ENCODE measurements at places on chromosomes 6 and 20.

DNA sequence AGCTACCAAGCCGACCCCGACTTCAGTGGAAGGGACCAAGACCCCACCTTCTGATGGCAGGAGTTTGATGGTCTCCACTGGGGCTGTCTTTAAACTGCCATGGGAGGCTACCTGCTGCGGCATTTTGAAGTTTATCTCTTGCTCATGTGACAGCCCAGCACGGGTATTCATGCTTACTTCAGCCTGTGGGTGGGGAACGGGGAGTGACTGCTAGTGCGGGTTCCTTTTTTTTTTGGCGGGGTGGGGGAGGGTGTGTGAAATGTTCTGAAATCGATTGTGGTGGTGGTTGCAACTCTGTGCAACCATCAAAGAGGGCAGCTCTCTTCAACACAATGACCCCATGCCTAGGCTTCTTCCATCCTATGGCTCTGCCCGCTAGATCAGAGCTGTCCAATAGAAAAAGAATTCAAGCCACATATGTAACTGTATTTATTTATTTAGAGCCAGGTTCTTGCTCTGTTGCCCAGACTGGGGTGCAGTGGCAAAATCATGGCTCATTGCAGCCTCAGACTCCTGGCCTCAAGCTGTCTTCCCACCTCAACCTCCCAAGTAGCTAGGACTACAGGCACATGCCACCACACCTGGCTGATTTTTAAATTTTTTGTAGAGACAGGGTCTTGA lies 53.7 kb downstream of the PPP1R16B start:
- DNase-seq, result peak; percentile 53

DNA sequence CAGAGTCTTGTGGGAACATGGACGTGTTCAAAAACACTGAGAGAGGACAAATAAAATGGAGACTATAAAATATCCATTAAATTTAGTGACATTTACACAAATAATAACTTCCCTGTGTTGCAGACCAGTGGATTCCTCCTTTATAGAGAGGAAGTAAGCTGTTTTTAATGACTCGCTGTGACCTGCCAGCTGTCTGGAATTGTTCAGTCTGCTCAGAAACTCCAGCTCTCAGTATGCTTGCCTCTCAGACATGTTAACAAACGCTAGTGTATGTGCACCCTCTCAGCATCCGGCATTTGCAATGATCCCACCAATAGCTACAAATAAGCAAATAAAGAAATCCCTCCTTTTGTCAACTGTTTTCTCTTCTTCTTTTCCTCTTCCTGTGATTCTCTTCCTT lies 158.0 kb upstream of the TCF21 start:
- no peak for DNase-seq

- no peak for DNase-seq
Observed at GRCh38 chr6:139581485-139581865, 207.0 kb upstream of the CITED2 start.

DNA sequence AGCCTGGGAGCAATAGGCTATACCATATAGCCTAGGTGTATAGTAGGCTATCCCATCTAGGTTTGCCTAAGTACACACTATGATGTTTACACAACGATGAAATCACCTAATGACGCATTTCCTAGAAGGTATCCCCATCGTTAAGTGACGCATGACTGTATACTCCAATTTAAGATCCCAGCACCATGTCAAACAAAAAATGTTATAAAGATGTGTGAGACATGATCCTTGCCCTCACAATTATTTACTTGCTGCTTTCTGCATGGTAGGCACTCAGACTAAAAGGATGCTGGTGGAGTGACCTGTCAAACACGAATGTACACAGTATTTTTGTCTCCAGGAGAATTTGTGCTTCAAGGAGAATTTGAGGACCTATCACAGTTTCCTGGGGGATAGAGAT lies 32.3 kb downstream of the SNAP25 start:
- DNase-seq, result no peak

DNA sequence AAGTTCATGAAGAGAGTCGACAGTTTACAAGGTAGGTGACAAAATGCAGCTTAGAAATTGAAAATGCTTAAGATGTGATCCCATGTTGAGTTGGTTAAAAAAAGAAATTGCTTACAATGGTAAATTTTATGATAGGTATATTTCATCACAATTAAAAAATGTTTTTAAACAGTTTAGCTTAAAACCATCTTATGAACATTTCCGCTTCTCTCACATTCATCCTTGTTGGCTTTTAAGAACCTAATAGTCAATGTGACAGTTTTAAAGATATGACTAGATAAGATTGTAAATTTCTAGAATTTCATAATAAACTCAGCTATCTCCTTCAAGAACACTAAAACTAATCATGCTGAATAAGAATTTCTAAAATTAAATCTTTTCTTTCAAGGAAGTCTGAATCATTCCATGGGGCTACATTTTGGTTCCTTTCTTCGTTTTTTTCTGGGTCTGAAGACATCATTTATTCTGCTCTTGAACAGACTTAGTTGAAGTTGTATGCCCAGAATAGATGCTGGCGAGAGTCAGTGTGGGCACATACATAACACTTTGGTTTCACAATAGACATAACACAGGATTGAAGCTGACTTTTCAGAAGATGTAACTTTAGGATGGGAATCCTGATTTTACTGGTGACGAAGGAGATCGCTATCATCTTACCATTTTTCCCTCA lies 35.9 kb upstream of the LTV1 start:
- no peak for DNase-seq

DNA sequence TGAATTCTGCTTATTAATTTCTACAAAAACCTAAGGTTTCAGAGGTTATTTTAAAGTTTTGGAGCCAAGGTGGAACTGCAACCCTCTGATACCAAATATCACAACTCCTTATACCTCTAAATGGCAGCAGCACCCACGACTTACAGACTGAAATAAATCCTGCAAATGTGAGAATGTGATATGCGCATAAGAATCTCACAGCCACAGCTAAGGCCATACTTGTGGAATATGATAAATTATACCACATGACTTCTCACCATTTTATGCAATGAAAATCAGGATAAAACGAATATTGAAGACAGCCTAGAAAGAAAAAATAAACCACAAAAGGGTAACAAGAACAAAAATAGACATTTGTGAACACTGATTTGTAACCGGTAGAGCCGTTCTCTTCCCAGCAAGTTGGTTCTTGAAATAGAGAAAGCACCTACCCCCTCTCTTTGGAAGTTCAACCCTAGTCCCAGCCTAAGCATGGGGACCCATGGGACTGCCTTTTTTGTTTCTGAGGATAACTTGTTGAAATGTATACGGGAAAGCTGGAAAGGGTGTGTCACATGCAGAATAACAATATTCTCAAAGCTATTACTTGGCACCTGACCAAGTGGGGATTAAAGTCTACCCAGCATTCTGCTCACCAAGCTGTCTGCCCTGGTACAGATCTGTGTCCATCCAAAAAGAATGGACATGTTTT lies 47.1 kb upstream of the MCM9 start:
- DNase-seq, result no peak

- DNase-seq, result no peak
Observed at GRCh38 chr20:59640267-59640666, 35.9 kb downstream of the PHACTR3 start.

DNA sequence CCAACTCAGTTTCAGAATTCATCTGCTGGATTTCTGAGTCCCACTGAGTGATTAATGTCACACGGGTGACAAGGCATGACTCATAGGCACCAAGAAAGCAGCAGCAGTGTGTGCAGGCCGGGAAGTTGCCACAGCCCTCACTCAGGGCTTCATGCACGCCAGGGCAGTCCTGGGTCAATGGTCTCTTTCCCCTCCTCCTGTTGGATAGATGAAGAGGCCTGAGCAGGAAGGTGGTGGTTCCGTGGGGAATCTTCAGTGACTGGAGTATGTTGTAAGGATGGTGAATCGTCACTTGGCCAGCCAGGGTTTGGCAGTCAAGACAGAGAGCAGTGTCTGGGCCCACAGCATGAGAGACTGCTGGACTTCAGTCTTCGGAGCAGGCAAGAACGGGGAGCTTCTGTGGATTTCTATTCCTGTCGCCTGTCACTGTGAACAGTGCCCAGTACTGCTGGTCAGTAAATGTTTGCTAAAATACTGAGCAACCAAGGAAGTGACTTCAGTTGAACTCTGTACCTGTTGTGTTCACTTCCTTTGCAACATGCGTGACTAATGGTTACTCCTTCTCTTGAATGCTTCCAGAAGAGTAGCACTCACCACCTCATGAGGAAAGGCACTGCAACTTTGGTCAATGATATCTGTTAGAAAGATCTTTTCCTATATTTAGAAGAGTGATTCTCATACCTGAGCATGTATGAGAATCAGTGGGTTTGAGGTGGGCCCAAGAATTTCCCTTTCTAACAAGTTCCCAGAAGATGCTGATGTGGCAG lies 62.0 kb upstream of the CD93 start:
- DNase-seq, result no peak

DNA sequence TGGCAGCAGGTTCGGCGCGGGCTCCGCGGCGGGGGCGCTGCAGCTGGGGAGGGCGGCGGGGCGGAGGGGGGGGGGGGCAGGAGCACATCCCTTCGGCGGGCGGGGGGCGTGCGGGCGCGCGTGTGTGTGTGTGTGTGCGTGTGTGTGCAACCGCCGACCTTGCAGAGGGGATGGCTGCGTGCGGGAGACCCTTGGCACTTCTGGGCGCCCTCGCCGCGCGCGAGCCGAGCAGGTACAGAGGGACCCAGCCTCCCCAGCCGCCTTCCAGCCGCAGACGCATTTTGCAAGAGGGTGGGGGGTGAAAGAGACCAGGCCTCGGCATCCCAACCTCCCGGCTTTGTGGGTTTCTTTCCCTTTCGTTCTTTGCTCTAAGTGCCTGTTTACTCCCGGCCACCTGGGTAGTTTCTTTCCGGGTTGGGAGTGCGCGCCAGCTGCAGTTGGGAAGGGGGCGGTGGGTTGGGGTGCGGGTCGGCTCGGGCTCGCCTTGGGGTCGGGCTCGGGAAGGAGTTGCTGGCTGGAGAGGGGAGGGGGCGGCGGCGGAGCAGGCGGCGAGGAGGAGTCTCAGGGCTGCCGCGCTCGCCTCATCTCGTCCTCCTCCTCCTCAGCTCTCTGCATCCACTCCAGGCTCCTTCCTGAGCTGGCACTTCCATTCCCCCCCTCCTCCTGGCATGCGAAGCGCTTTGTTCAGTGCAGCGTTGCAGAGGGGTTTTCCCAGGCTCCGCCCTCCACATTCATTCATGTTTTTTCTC lies 620 bp downstream of the HIVEP1 start:
- DNase-seq, result peak; percentile 83

- peak; percentile 67 for DNase-seq
Observed at GRCh38 chr20:46562373-46563169, 12.1 kb upstream of the OCSTAMP start.

GRCh38 chr20:3557237-3557785 lies 86.5 kb downstream of the ATRN start:
- no peak for DNase-seq

DNA sequence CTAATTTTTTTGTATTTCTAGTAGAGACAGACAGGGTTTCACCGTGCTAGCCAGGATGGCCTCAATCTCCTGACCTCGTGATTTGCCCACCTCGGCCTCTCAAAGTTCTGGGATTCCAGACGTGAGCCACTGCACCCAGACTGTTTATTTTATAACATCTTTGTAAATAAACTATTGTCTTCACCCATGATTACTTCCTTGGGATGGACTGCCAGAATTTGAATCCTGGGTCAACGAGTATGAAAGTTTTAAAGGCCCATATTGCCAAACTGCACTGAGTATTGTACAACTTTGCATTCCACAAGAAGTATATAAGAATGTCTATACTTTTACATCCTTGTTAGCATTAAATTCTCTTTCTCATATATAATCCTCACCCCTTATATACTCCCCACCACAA lies 38.6 kb downstream of the ZHX3 start:
- no peak for DNase-seq

- no peak for DNase-seq
Observed at GRCh38 chr6:41687501-41688175, 47.8 kb downstream of the TFEB start.

GRCh38 chr6:31588871-31589650 lies 3.0 kb downstream of the LST1 start:
- no peak for DNase-seq

- no peak for DNase-seq
Observed at GRCh38 chr20:53019464-53019863, 47.3 kb downstream of the TSHZ2 start.

DNA sequence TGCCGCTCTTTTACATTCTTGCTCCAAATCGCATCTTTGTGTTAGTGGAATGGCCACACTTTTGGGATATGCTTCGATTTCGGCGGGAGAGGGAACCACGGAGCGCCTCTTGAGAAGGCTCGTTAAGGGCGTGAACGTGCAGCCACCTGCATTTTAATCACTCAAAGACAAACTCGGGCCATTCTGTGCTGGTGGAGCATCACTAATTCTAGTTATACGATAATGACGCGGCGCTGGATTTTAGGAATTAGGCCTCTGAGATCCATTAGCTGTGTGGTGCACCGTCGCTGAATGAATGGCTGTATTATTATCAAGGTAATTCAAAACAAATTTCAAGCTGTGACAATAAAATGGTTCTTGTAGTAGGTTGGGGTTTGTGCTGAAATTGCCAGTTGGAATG lies 305.6 kb downstream of the CDH4 start:
- DNase-seq, result no peak

GRCh38 chr6:135306740-135307420 lies 125.8 kb downstream of the MYB start:
- no peak for DNase-seq

DNA sequence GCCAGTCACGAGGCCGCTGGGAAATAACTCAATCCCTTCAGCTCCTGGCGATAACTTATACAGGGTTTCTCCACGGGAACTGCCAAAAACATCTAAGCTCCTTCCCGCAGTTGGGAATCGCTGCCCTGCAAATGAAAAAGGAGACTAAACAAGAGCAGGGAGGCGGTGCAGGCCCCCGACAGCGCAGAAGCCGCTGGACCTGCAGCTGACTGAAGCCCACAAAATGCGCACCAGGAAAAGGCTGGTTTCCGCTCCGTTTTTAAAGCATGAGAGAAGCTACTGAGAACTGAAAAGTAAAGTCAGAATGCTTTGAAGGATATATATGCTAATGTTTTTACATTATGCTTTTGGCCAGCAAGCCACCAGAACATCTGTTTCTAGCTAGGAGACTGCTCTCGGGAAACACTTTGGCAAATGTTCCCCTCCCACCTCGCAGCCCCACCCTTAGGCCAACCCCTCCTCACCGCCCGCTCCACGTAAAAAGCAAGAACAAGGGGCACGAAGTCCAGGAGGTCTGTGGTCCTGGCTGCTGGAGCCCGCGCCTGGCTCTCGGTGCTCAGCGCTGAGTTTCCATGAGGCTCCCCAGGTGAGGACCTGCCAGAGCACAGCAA lies 90.5 kb downstream of the SOD2 start:
- DNase-seq, result no peak
